ENCODE measurements at places on chromosomes 3 and 15.

GRCh38 chr3:20056725-20057611 lies 16.7 kb downstream of the KAT2B start:
- DNase-seq: no peak

DNA sequence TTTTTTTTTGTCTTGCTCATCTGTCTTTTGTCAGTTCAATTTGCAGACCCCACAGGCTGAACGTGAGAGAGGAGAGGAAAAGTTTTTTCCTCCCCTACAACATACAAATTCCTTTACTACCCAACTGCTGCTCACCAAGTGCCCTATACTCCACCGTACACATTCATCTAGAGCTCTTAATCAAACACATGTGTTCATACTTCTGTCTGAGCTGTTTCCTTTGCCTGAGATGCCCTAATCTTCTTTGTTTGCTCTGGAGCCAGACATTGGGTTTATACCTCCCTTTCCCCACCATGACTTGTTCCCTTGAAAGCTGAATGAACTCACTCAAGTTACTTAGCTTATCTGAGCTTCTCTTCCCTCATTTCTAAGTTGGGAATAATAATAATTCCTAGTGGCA lies 122.7 kb upstream of the RASGRP1 start:
- no peak for DNase-seq

DNA sequence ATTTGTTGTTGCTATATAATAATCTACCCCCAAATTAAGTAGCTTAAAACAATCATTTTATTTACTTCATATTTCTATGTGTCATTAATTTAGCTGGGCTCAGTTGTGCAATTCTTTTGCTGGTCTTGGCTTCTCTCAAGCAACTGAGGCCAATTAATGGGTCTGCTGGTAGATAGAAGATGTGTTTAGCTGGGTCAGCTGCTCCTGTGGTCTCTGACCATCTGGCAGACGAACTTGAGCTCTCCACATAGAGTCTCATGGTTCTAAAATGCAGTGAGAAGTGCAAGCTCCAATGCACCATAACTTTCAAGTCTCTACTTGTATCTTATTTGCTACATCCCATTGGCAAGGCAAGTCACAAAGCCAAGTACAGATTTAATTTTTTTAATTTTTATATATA lies 515.6 kb downstream of the ZIC1 start:
- DNase-seq: no peak

GRCh38 chr3:43104660-43105595 lies 951 bp downstream of the POMGNT2 start:
- no peak for DNase-seq

GRCh38 chr15:90986790-90987507 lies 7.4 kb downstream of the PRC1 start:
- DNase-seq: no peak

Measured in activated CD4-positive, CD25-positive, alpha-beta regulatory T cell (primary cell).